AG09319 (cell line): ENCODE measurements at places on chromosomes 2 and 18.

DNA sequence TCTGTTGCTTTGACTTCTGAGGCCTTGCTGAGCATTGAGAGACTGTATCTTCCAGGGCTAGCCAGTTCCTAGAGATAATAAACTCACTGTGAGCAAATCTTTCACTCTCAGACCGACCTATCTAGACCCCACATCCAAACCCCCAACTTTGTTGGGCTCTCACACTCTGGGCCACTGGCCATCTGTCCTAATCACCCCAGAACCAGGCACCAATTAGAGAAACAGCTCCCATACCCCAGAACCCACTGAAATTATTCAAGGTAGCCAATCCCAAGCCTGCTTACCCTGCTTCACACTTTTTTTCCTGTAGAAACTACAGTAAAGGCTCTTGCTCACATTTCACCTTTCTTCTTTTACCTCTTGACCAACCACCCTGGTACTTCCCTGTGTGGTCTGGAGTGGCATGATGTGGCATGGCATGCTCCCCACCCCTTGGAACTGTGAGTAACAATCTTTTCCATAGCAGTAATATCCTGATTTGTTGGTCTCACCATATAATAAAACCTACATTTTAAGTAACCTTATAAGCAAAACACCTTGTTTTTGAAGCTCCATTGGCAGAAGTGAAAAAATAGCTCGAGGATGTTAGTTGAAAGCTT is 55.2 kb downstream of the ANKRD12 start:
- DNase-seq, result no peak

GRCh38 chr2:40773291-40773690 is 321.4 kb upstream of the SLC8A1 start:
- DNase-seq, result no peak

GRCh38 chr18:58455314-58456188 is 173.3 kb downstream of the ALPK2 start:
- DNase-seq, result no peak

DNA sequence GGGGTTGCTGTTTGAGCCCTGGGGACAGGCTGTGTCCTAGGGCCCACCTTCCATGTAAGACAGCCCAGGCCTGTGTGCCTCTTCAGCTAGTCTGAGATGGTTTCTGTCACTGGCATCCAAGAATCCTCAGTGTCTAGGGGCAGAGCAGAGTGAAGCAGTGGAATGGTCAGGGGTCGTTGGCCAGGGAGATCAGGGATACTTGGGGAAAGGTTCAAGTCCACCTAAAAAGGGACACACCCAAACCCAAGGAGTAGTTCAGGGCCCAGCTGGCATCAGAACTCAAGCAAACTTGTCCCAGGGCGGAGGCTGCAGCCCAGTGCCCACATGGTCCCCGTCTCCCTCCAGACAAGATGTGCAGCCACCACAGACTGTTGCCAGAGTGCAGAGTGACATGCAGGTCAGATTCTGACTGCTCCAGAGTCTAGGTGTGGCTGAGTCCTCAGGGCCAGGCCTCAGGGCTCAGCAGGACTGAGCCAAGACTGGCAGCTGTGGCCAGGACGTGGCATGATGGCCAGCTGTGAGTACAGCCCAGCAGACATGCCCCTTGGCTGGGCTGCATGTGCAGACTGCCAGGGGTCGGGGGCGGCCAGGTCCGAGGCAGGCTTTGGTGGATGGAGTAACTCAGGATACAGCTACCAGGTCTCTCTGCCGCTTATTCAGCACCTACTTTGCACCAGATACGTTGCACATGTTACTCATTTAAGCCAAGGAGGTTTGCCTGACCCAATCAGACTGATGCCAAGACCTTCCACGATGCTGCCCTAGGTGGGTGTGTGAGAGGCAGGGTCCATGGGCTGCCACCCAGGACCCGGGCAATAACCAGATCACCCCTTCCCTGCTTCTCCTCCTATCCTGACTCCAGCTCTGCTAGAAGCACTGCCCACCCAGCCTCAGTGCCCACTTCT is 146.6 kb downstream of the SMAD7 start:
- no peak for DNase-seq

GRCh38 chr2:221570321-221570935 is 1.7 kb downstream of the EPHA4 start:
- DNase-seq, result no peak

GRCh38 chr2:85733121-85733960 is 20.4 kb upstream of the ATOH8 start:
- DNase-seq, result no peak

DNA sequence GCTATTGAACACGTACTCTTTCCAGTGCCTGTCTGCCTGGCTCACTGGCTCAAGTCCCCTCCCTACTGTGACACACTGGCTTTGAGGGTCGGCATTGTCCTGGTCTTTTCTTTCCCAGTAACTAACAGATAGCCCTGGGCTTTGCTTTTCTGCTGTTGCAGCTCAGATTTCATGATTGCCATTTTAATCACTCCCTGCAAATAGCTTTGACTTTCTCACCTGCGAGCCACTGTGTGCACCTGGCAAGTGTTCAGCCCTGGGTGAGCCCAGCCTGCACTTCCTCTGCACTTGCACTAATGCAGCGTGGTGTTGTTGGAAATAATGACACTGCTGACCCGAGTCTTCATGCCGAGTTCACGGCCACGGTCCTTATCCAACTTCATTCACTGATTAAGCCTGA is 52.9 kb downstream of the DCDC2C start:
- no peak for DNase-seq

GRCh38 chr2:178994264-178994663 is 55.7 kb downstream of the CCDC141 start:
- no peak for DNase-seq

DNA sequence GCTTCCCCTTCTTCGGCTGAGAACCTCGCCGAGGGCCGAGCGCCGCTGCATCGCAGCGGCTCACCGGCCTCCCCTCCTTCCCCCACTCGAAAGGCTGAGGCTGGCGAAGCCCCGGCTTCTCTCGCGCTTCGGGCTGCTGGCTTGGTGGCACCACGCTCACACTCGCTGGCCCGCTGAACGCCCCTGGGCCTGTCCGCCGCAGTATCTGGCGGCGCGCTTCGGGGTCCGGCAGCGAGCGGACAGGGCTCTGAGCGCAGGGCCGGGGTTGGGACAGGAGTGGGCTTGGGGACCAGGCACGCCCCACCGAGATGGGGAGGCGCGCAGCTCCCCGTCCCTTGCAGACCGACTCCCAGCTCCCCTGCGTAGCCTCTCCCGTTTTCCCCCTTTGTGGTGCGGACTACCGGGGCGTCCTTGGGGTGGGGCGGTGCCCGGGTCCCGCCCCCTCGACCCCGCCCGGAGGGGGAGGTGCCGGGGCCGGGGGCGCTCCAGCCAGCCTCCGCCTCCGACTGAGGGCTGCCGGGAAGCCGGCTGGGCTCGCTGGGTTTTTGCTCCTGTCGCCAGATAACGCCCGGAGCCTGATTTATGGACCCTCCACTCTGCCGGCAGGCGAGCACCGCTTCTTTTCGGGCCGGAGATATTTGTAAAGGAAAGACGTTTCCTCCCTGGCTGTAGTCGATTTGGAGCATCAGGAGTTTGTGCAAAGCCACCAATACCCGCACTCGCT is 3.8 kb downstream of the GBX2 start:
- DNase-seq, result no peak

DNA sequence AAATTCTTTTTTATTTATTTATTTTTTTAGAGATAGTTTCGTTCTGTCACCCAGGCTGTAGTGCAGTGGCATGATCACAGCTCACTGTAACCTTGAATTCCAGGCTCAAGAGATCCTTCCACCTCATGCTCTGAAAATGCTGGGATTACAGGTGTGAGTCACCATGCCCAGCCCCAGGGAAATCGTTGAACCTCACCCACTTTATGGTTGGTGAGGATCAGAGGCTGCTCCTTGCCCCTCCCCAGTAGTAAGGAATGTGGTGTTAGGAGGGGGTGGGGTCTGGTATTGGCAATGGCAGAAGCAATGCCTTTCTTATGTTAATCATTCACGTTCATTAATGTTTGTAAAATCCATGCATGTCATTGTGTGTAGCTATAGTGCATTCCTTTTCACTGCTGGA is 161.9 kb downstream of the SUCLG1 start:
- DNase-seq, result no peak

DNA sequence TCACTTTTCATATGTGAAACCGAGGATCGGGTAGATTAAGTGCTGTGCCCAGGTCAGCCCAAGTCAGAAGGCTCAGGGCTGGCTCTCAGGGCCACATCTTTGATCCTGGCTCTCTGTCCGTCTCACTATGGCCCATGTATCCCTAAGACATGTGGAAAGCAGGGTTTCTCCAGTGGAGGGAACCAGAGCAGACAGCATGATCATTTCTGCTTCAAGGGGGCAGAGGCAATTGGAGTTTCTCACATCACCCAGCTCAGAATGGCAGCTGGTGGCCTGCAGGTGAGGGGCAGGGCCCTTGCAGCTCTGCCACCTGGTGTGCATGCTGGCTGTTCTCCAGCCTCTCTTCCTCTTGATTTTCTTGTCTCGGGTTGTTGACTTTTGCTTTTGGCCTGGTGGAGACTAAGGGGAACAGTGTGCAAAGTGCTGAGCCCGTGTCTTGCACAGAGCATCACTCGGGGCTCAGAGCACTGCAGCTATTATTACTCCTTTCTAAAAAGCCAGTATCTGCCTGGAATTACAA is 27.0 kb downstream of the LDLRAD4 start:
- no peak for DNase-seq

DNA sequence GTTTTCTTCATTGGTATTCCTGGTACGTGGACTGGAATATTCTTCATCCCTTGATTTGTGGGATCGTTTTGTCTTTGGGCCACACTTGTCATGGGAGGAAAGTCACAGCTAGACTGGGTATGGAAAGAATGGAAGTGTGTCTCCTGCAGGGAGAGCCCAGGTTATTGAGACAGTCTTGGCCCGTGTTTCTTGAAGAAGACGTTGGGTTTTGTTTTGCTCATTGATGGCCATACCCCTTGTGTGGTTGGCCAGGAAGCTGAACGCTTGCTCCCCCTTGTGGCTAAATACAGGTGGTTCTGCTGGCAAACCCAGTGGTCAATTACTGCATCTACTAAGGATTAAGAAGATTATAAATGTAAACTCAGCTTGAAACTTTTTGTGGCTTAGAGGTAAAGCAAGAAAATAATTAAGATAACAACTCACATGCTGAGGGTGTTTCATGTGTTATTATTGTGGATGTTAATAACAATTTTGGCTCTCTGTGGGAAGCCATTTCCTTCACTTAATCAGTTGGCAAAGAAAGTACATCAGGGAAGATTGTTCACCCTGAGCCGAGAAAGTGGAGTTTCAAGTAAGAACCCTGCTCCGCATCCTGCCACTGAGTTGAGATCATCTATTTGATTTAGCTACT is 91.8 kb downstream of the NEDD4L start:
- no peak for DNase-seq

DNA sequence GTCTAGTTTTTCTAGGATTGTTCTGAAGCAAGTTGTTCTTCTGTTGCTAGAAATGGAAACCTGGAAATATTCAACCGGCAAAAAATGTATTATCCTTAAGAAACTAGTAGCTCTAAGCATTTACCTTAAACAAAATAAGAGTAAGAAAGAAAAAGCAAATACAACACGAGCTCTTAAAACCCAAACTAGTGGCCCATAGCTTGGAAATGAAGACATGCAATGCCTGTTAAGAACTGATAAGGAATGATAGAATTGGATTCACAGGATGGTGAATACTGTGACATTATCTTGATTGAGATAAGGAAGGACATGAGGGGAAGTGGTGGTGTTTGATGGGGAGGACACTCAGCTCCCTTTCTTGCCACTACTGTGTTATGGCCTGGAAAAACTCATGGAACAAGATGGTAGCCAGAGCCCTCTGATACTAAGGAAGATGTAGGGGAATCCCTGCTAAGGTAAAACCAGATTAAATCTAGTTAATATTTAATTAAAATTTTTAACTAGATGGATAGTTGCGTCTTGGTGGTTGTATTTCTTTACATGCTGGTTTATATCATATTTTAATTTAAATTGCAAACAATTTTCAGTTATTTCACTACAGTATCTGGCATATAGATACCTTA is 193.8 kb downstream of the LPIN1 start:
- no peak for DNase-seq

DNA sequence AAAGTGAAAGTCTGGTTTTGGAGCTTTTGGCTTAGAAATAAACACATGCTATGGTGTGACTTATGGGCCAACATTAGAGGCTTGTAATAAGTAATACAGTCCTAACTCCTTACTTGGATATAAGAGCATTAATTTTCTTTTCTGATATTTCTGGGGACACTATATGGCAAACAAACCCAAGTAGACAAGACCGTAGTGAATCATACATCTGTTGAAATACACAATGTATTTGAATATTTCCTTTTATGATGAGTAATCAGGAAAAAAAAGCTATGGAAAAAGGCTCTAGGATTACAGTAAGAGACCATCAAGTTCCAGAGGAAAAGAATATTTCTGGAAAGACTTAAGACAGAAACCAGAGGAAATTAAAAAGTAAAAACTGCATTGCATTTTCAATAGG is 146.0 kb upstream of the CYP26B1 start:
- no peak for DNase-seq

GRCh38 chr2:9423922-9424272 is 443 bp downstream of the CPSF3 start:
- DNase-seq, result no peak

DNA sequence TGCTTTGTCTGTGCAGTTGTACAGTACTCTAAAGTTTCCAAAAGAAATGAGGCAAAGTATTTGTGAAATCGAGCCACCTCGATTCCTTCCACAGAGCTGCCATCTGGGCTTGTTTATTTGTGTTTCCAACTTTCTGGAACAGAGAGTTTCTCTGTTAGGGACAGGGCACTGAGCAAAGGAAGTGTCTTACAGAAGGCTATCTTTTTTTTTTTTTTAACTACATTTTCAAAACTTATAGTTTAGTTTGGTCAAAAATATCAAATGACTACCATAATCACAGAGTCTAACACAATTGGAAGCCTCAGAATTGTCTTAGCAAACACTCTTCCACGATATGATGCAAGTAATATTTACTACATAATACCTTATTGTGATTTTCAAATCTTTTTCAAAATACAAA is 796 bp downstream of the RFTN2 start:
- no peak for DNase-seq

DNA sequence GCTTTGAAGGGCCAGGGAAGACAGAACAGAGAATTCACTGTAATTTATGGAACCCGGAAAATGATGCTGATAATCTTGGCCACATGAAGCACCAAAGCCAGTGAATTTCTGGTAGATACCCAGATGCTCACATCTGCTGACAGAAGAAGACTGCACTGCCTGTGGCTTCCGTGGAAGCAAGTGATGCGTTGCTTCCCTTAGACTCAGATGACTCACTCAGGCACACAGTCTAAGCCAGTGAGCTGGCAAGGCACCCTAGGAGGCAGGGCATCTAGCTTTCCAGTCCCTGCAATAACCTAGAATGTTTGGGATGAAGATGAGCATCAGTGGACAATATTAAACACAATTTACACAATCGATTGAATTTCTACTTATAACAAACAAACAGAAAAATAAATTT is 284.7 kb downstream of the CMPK2 start:
- peak; percentile 15 for DNase-seq

DNA sequence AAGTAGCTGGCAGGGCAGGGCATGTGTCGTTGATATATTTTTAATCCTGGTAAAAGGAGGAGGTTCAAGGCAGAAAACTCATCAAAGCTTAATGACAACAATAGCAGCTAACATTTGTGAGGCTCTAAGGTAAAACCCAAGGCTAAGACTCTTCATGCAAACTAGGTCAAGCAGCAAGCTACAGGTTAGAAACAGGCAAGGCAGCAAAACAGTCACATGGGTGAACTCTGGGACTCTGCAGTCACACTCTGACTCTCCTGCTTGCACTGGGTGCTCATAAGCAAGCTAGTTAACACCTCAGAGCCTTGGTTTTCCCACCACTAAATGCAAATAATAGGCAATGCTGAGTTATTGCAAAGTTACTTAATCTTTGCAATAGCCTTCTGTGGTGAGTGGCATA is 7.9 kb downstream of the IL1RN start:
- DNase-seq, result no peak

GRCh38 chr2:44171018-44171417 is 2.3 kb downstream of the PPM1B start:
- DNase-seq, result peak; percentile 7
